Stimulated activated CD4-positive, alpha-beta T cell treated with anti-CD3 and anti-CD28 coated beads, Interleukin-12 subunit alpha, Interleukin-12 subunit beta, amount 100 ng/mL, for 4 hours (primary cell): ENCODE measurements at places on chromosomes 12 and 14.

- no peak for DNase-seq
These were observed 2.8 kb downstream of the EDDM3A start for GRCh38 chr14:20748439-20748838.

DNA sequence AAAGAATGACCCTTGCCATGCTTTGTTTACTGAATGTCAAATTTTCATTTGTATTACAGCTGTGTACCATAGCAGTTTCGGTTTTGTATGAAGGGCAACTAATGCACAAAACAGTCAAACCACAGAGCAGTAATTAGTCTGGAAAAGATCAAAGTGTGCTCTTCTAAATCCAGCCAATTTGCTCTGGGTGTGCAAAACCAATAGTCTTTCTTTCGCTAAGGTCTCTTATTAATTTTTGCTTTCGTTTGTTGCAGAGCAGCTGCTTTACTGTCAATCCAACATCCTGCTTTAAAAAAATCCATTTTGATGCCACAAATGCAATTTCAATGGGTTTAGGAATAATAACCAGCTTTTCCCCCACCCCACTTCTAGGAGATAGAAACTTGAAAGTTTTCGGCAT, 114.2 kb downstream of the BRMS1L start:
- no peak for DNase-seq

GRCh38 chr12:117439531-117440001, 78.1 kb upstream of the NOS1 start:
- no peak for DNase-seq

DNA sequence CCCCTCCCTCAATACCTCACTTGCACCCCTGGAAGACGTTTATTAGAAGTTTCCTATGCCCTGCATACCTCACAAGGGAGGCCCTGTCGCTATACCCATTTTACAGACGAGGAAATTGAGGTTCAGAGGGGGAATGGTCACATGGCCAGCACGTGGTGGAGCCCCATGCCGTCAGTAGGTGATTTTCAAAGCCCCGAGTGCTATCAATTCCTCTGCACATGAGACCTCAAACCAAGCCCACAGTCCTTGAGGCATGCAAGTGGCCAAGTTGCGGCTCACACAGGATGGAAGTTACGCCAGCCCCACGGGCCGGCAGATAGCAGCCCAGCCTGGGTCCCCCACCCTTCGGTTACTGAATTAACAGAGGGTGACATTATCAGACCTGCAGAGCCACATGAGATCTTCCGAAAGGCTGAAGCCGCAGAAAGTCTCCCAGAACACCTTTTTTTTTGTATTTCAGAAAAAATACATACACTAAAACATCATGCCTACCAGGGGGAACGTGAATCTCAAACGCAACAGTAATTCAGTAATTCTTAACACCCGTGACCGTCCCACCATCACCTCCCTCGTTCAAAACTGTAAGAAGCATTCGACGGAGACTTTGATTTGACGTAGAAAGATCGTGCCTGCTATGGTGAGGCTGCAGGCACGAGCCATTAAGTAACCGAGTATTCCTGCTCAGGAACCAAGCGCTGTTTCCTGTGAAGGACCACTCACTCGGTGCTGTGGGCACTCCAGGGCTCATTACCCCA, 129.0 kb downstream of the RFLNA start:
- no peak for DNase-seq

DNA sequence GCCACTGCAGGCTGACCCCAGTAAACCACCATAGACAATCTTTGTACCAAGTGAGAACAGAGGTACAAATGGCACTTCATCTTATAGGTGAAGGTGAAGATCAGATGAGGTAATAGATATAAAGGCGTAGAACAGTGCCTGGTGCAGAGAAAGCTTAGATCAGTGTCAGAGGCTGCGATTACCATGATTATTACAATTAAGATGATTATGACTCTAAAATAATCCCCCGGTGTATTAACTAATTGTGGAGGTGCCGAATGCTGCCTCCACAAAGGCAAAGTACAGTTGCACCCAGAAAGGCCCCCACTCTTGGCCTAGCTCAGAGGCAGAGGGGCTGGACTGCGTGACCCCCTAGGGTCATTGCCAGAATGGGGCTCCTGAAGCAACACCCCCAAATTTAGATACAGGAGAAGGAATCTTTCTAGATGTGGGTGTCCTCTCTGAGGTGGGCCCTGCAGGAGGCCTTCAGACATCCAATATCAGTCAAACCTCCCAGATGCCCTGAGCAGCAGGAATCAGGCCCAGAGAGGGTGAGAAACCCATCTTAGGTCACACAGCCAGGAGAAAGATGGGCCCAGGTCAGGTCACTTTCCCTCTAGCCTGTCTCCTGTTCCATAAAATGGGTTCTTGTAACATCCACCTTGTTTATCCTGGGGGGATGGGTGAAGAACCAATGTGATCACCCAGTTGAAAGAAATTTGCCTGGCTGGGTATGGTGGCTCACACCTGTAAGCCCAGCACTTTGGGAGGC, 139.8 kb downstream of the PHETA1 start:
- no peak for DNase-seq

GRCh38 chr12:91183551-91183950, 934 bp upstream of the DCN start:
- DNase-seq: no peak

DNA sequence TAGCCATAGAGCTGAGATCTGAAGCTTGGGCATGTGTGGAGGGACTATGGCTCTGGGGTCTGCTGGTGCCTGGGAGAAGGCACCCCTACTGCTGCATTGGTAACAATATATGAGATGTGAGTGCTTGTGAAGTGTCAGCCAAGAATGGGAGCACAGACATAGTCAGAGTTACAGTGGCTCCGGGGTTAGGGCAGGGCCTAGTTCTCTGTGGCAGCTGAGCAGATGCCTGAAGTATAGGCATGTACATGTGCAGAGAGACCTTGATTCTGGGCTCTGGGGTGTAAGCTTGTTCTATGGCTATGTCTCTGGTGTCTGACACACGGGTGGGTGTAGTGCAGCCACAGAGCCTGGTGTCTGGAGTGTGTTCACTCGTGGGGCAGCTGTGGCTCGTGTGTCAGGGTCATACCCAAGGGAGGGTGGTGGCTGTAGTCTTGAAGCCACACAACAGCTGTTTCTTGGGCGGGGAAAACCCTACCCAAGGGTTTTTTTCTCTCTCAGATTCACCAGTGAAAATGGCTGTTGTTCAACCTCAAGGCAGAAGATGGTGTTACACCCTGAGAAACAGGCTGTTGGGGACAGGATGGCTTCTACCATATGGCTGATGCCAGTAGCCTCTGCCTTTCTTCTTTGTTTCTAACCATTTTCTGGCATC, 11.9 kb upstream of the TCL1A start:
- no peak for DNase-seq

GRCh38 chr12:109626378-109627115, 53.0 kb downstream of the MVK start:
- no peak for DNase-seq

DNA sequence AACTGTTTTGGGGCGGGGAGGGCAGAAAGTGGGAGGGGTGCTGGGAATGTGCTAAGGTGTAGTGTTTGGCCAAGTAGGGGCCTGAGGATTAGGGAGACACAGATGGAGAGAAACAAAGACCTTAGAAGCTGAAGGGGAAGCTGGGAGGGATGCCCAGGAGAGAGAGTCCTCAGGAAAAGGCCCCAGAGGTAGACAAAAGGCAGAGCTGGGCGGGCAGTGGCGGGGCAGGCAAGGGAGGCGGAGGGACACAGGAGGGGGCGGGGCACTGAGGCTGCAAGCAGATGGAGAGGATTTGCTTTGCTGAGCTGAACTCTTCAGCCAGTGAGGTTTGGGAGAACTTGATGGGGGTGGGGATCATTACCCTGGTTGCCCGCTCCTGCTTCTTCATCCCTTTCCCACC, 2.8 kb downstream of the PTMS start:
- no peak for DNase-seq

- DNase-seq: no peak
These were observed 4.7 kb downstream of the LTB4R start for GRCh38 chr14:24315807-24316596.

DNA sequence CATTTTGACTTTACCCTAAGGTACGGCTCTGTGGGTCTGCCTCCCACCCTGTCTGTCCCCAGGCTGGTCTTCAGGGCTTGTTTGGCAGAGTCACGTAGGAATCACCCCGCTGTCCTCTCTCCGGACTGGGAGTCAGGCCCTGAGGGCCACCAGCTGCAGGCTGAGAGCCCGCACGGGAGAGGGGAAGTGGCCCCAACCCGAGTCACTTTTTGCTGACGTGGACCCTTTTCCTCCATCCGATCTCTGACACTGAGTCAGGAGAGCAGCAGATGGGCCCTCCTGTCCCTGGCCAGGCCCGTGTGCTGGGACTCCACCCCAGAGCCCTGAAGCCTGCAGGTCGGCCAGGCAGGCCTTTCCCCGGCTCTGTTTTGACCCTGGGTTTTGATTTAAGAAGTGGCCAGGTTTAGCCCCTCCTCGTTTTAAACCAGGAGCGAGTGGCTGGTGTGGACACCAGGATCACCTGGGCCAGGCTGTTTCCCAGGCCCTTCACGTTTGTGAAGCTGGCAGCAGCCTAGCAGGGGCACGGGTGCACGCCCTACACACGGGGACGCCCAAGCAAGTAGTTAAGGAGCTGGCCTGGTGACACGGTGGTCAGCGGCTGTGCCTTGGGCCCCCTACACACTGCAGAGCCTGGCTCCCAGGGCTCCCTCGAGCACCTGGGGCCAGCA, 12.5 kb upstream of the TEX22 start:
- no peak for DNase-seq

DNA sequence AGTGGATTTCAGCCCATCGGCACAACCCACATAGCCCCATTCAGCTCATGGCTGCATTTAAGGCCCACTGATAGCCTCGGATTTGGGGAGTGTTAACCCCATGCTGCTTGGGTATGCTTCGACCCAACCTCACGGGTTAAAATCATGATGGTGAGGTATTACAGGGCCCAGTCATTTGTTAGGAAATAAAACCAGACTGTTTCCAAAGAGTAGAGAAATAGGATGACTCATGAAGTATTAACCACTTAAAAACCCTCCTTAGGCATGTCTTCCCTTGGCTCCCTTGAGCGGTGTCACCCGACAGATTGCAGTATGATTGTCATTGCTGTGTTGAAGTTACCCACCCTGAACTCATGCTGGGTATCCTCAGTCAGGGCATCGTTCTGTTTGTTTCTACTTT, 289.1 kb downstream of the CACNA1C start:
- DNase-seq: no peak

GRCh38 chr12:111766608-111767361, at the start of gene ALDH2:
Gene ALDH2, plus strand, starts transcription at chr12:111766933. Its CDS starts 50 bp downstream, at chr12:111766983.
- DNase-seq: peak; percentile 34

DNA sequence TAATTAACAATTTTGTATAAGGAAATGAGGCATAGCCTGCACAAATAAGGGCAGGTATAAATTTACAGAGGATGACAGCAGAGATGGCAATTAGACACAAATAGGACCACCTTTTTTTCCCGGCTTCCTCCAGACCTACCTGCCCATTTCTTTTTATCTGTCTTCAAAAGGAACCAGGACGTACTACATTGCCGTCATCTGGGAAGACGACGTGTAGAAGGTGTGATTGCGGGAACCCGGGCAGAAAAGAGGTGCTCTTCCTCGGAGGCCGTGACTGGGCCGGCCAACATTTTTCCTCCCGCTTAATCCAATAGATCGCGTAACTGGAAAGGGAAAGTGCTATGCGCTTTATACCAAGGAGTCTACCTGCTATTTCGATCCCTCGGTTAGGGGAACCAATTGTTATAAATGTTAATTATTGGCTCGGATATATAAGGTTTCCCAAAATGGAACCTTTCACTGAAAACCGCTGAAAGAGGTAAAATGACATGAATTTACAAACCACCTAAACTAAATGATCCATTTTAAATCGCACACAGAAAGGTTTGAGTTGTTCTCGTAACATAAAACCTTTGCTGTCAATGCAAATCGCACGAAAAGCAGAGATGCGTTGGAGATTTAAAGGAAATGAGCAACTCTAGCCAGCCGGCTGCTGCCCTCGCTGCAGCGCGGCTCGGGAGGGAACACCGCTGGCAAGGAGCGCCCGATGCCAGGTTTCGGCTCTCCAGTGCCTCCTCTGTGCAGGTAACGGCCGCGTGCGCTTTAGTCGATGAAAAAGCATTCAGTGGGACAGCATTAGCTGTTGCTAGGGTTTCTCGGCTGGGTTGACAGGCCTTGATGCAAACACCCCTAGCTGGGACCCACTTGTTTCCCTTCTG, 2.8 kb upstream of the SIX1 start:
- DNase-seq: no peak

- DNase-seq: no peak
These were observed 376.4 kb downstream of the DIO2 start for GRCh38 chr14:79834868-79835267.

DNA sequence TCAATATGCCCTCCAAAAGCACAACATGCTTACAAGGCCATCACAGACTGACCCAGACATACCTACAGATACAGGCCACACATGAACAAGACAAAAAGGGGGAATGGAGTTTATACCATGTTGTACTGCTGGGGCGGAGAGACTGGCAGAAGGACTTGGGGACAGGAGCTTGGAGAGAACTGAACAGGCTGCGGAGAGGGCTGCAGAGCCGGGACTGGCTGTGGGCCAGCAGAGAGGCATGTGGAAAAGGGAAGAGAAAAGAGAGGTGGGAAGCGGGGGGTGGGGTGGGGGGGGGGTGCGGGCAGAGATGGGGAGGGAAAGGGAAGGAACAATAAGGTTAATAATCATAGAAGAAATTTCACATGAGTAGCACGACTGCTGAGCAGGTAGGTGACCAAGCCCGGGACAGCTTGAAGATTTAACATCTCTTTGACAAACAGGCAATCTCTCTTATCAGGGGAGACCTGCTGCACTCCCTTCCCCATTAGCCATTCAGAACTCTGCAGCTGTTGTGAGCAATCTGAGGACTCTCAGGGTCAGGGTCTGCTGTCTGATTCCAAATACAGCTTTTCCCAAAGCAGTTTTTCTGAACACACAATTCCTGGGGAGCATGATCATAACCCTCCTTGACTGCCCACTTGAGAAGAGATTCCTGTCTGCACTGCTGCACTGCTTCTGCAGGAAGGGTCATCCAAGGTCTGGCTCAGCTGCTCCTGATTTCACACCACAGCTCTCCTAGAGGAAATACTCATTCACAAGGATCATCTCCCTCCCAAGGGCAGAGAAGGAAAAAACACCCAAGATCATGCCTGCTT, 21.6 kb upstream of the STAC3 start:
- DNase-seq: no peak

DNA sequence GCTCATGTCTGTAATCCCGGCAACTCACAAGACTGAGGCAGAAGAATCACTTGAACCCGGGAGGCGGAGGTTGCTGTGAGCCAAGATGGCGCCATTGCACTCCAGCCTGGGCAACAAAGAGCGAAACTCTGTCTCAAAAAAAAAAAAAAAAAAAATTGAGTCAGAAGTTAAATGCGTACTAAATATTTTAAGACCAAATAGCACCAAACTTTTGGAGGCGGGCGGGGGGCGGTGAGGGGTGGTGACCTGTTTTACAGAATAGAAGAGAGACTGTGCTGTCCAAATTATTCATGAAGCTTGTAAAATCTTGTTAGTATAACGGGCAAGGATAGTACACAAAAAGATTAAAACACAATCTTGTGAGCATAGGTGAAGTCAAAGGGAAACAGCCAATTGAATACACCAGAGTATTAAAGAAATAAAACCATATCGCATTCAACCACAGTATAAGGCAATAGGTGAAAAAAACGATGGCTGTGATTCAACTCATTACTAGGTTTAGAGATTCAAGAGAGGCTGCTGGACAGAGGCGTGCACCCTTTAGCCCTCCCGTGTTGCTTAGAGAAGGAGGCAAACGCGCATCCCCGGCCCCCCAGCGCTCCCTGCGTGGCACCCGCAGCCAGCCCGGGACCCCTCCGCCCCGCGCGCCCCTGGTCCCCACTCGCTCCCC, 571 bp downstream of the ZNF891 start:
- DNase-seq: no peak

- DNase-seq: no peak
These were observed 141.7 kb downstream of the SYT1 start for GRCh38 chr12:79006306-79006705.
